ENCODE measurements at places on chromosomes 7 and 10.

DNA sequence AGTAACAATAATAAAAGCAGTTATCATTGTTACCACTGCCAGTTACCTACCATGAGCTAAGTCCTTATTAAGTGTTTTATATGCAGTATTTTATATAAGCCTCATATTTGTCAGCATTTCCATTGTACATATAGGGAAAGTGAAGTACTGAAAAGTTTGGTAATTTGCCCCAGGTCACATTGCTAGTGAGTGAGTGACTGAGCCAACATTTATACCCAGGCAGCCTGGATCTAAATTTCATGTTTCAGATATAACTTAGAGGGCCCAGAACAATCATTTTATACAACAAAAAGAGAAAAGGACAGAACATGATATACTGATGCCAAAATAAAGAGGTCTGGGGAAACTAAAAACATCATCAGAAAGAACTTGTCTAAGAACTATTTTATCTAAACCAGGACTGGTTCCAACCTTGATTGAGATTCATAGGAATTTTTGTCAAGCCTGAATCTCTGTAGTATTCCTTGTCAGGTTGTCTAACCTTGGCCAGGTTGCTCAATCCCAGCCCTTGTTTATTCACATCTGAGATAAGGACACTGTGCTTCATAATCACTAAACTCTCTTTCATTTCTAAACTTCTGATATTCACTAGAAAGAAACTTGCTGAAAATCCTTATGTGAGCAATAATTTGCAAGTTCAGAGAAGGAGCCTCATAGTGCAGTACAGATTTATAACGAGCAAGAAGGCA, 308.2 kb downstream of the IPMK start:
- no peak for DNase-seq

- DNase-seq, result no peak
Observed at GRCh38 chr7:140435252-140435895, 31.5 kb downstream of the RAB19 start.

DNA sequence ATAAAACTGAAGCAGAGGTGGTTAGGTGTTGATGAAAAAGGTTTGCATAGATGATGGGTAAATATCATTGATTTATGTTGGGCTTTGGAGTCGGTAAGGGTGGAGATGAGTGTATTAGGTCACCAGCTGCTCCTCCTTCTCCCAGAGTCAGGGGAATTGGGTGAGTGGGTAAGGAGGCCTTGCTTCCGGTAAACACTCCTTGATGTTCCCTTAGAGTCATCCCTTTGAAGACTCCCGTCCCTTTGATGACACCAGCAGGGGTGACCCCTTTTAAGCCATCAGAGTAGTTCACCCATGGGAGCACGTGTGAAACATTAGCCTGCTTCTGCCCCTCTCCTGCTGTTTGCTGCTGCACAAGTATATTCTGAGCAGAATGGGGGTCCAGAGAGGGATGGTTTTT, 92.2 kb upstream of the DKK1 start:
- DNase-seq, result no peak

- DNase-seq, result peak; percentile 53
Observed at GRCh38 chr10:101783736-101784118, 481 bp upstream of the NPM3 start.

DNA sequence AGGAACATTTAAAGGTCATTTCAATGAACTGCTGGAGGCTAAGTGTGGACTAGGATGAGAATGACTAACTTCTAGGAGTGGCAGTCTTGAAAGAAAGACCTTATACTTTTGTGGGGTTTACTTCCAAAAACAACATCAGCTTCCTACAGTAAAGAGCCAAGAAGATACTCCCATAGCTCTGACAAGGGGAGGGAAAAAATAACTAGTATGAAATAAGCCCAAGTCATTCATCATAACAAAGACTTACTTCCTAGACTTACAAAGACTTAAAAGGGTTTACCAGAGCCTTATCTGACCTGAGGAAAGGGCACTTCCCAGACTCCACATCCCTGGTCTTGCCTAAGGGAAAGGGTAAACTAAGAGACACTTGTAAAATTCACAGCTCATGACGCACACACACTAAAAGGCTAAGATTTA, 31.7 kb downstream of the ARHGAP12 start:
- peak; percentile 55 for DNase-seq

- DNase-seq, result no peak
Observed at GRCh38 chr10:96400465-96400864, 41.7 kb upstream of the OPALIN start.

DNA sequence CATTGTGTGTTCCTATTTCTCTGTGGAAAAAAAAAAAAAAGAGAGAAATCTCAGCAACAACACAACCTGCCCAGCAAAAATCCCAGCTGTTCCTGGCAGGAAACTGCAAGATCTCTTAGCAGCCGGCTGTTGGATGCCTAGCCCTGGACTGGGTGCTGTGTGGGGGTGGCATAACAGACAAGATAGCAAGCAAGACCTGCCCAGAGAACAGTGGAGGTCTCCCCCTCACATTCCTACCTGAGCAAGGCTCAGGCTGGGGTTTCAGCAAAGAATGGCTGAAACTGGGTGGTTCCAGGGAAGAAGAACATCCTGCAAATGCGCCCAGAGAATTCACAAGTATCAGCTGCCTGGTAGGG, 248.8 kb upstream of the ZMIZ1 start:
- no peak for DNase-seq

DNA sequence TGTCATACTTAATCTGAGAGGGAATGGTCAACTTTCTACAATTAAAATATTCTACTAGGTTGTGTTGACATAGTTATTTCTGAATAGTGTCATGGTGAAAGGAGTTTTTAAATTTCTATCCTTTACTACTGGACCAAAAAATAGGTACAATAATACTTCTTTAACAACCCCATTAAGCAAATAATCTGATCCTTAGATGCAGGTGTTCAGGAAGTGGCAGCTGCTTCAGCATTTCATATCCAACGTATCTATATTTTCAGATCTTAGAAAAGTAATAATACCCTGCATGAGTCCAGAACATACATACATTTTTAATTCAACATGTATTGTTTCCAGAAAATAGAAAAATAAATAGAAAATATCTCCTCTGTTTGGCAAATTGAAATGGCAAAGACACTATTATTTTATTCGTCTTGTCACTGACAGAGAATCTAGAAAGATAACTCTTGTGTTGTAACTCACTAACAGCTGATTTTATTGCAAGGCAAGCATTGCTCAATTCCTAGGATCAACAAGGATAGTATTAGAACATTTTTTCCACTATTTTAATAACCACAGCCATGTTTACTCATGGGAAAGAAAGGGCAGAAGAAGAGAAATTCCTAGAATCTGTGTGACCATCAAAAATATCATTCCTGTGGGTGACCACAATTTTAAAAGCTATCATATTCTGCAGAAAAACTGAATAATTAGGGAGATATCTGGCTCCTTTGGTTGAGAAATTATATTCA, 159.3 kb upstream of the CNTNAP2 start:
- no peak for DNase-seq

DNA sequence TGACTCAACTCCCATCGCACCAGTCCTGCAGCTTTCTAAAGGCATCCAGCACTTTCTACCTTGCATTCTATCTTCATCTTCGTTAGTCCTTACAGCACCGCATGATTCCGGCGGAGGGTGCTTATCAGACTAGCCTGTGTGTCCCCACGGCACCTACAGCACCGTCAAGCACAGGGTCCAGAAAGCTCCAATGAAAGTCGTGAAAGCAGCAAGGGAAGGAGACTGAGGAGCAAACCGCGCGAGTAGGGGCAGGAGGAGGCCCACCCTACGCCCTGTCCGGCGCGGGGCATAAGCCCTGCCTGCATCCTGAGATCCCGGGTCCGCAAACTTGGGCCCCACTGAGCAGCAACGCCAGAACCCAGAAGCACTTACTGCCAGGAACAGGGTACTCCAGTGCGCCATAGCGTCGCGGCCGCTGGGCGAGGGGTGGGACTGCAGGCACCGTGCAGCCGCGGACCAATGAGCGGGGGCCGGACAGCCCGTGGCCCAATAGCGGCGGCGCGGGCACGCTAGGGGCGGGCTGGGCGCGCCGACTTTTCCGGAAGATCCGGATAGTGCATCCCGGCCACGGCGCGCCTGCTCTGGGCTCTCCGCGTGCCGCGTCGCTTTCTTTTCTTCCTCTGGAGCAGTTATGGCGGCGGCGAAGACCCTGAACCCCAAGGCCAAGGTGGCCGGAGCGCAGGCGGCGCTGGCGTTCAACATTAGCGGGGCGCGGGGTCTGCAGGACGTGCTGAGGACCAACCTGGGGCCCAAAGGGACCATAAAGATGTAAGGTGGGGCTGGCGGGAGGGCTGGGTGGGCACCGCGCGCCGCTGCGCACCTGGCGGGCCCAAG, 122.1 kb upstream of the VKORC1L1 start:
- DNase-seq, result peak; percentile 89

- no peak for DNase-seq
Observed at GRCh38 chr10:92696606-92697383, 7.0 kb downstream of the HHEX start.

DNA sequence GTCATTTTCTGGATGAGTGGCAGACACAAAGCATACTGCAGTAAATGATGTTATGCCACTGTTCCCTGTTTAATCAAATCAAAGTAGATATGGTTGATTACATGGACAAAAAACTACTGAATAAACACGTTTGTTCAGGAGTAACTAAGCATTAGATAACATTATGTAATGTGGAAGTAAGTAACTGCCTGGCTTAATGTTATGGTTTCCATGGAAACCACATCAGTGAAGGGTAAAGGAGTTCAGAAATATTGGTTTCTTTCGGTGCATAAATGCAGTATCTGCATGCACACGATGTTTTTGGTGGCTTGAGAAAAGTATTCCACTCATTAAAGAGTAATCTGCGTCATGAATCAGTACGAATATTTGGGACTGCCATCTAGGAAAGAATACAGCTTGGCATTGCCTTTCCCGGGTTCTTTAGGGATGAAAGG, 131.3 kb upstream of the PRKCQ start:
- no peak for DNase-seq

GRCh38 chr7:95517458-95517857, 31.7 kb downstream of the ASB4 start:
- DNase-seq, result no peak

- no peak for DNase-seq
Observed at GRCh38 chr7:15085366-15085765, 182.8 kb upstream of the DGKB start.
